ENCODE measurements at places on chromosomes 7 and 10.

DNA sequence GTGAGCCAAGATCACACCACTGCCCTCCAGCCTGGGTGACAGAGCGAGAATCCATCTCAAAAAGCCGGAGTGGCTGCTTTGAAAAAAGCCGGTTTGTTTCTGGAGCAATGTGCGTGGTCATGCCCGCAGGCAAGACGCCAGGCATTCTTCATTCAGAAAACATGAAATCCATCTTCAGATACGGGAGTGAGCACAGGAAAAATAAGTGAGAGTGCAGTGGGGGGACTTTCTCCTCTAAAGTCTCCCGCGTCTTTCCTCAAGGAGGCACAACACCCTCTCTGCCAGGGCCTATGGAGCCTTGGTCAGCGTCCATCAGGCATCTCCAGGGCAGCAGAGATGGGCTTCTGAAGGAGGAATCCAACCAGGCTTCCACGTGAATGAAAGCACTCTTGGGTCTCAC is 62.3 kb upstream of the DGKI start:
- no peak for DNase-seq

- no peak for DNase-seq
Observed at GRCh38 chr10:34719746-34720145, 95.3 kb downstream of the PARD3 start.

DNA sequence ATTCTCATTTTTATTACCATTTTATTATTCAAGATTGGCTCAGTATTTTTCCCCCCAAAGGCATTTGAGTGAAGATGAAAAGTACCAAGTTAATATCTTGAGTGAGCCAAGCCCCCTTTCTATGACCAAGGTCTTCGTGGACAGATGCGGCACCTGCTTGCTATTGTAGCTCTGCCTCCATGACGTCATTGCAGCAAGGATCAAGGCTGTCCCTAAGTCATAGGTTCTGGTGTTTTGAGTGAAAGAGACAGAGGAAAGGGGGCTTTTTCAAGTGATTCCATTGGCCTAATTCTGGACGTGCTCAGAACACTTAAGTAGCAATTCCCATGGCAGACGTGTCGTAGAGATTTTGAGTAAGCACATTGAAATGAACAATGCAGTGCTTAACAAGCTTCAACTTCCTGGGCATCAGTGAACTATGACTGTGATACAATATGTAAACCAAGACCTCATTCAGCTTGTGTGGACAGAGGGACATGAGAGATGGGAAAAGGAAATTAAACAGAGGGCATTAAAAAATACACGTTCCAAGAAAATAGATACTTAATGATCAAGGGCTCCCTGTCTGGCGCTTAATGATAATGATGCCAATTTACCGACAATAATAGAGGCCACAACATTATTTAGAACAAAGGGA is 248.7 kb upstream of the NPVF start:
- DNase-seq = no peak

DNA sequence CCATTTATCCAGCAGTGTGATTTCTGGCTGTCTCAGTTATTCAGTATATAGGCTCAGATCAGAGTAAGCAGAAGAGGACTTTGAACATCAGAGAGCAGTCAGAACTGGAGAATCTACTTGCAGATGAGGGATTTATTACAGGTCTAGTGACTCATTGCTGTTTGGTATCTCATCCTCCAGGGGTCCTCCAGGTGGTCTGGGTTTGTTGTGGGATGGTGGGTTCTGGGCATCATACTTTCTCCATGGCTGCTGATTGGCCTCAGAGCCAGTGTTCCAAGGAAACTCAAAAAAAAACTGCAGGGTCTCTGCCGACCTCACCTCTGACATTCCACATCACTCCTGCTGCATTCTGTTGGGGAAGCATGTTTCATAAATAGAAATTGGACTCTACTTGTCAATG is 214.8 kb downstream of the CNTNAP2 start:
- no peak for DNase-seq

- DNase-seq = no peak
Observed at GRCh38 chr10:119189811-119190282, 11.2 kb upstream of the PRDX3 start.

GRCh38 chr10:6583447-6583846 is 3.4 kb upstream of the PRKCQ start:
- DNase-seq = no peak

DNA sequence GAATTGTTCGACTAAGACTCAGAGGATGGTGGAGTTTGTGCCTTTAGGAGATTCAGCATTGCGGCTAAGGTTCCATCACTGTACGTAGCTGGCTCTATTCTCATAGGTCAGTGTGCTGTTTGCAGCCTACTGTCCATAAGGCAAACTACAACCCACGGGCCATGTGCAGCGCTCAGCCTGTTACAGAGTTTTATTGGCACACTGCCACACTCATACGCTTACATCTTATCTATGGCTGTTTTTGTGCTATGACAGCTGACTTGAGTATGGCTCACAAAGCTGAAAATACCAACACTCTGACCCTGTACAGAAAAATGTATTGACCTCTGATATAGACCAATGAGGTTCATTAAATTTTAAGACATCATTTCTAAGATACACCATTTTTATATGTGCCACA is 114.5 kb downstream of the ARID5B start:
- DNase-seq = no peak

DNA sequence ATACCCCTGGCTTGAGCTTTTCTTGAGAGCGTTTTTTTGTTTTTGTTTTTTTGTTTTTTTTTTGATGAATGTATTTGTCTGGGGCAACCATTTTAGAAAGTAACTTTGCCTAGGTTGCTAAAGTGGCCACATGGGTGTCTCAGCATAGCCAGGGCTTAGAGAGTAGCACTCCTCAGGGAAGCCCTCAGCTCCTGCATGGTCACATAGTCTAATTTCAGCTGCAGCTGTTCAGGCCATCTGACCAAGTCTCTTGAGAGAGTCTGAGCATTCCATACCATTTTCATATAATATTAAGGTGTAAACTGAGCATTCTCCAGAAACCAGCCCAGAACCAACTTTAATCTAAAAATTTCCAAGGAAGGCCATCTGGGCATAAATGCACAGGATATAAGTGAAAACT is 186.4 kb downstream of the NPSR1 start:
- no peak for DNase-seq

GRCh38 chr10:76298329-76298728 is 866.9 kb downstream of the LRMDA start:
- no peak for DNase-seq

GRCh38 chr10:20769481-20769880 is 127.6 kb downstream of the NEBL start:
- DNase-seq = no peak

DNA sequence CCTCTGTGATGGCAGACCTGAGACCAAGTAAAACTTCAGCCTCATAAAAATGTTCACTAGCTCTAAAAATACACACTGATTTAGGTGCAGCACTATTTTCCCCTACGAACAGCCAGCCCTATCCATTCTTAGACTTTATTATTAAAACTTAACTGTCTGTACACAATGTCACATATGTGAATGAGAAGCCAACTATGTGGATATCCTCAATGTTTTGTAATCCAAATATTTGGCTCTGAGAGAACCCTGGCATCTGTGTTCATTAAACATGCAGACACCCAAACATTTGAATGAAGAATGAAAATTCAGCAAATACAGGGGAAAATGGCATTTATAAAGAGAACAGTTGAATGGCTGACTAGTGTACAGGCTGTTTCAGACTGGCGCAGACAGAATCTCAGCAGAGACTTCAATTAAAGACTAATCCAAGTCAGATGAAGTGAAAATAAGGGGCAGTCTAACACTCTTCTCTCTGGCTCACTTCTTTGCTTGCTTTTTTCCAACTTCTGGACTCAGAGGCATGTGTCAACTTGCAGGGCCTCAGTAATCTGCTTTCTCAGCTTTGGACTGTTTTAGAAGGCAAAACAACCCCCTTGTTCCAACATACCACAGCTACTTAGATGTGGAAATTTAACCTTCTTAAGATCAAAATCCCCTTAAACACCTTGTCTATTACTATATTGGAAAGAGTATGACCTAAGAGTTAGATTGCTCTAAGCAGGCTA is 47.4 kb upstream of the FAM180A start:
- no peak for DNase-seq

GRCh38 chr7:114860206-114860605 is 61.7 kb upstream of the MDFIC start:
- no peak for DNase-seq

Data from stimulated activated CD4-positive, alpha-beta T cell treated with anti-CD3 and anti-CD28 coated beads, Interleukin-1b, Interleukin-23, amount 100 ng/mL, for 24 hours (primary cell).